HS-27A (cell line): ENCODE measurements at places on chromosomes 3 and 15.

DNA sequence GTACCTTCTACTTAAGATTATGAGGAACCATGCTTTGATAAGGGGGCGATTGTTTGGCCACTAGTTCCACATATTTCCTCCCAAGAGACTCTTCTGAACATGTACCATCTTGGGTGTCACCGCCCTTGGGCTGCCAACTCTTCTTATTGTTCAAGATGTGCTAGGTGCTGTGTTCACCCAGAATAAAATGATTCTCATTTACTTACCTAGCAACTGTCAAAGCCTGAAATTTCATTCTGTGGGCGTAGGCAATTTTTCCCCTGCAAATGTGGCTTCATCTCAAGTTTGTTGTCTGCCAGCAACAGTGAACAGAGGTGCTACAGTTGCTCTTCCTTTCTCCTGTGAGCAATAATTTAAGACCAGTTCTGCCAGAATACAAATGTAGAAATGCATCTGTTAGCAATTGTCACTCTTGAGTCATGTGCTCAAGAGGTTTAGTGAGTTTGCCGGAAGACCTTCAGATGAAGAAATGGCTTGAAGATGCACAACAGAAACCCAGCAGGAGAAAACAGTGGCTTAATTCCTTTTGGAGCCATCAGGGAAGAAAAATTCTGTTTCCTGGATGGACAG, 41.3 kb upstream of the RARB start:
- DNase-seq, result no peak

- DNase-seq, result no peak
Observed at GRCh38 chr15:29962407-29962806, 120.3 kb upstream of the GOLGA8J start.

GRCh38 chr3:172164620-172165362, 125.4 kb downstream of the FNDC3B start:
- DNase-seq, result no peak

GRCh38 chr15:100705065-100705464, 102.7 kb downstream of the ASB7 start:
- no peak for DNase-seq

- DNase-seq, result no peak
Observed at GRCh38 chr3:188049606-188050530, 104.1 kb upstream of the LPP start.

DNA sequence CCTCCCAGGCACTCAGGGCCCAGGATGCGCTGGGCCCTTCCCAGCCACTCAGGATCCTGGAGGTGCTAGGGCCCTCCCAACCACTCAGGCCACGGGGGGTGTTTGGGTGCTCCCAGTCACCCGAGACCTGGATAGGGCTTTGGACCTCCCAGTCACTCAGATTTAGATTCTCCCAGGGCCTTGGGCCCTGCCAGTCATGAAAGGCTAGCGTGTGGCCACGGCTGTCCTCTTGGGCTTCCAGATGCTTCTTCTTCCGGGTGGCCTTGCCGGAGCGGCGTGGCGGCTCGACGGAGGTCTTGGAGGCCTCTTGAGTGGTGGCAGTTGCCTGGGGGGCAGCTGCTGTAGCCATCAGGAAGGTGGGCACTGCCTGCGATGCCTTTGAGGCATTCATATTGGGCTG, 2.8 kb downstream of the MAGEL2 start:
- no peak for DNase-seq

- DNase-seq, result no peak
Observed at GRCh38 chr3:171125010-171125409, 98.5 kb upstream of the SLC2A2 start.

DNA sequence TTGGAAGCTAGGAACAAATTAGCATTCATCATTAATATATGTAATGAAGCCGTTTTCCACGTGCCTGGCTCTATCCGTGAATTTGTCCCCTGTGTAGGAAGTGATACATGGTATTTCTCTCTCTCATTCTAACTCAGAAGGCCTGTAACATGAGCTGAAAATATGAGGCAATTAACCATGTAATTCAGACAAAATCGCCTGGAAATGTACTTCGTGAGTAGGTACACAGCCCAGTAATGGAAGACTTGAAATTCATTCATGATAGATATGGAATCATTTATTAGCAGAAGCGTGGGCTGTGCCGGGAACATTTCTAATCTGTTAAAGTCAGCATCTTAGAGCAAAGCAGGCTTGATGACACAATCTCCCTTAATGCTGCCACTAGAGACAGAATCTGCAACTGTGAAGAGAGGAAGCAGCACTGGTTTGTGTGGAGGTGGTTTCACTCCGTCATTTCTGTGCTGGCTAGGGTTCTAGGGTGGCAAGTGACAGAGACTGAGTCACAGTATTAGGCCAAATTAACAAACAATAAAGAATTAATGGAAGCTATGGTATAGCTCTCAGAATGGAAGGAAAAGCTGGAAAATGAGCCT, 225.0 kb upstream of the PROK2 start:
- DNase-seq, result no peak

DNA sequence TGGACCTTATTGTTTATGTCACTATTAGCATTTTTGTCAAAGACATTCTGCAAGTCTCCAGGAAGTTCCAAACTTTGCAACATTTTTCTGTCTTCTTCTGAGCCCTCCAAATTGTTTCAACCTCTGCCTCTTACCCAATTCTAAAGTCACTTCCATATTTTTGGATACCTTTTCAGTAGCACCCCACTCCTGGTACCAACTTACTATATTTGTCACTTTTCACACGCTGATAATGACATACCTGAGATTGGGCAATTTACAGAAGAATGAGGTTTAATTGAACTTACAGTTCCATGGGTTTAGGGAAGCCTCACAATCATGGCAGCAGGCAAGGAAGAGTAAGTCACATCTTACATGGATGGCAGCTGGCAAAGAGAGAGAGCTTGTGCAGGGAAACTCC, 1206.5 kb upstream of the EPHA6 start:
- DNase-seq, result no peak

DNA sequence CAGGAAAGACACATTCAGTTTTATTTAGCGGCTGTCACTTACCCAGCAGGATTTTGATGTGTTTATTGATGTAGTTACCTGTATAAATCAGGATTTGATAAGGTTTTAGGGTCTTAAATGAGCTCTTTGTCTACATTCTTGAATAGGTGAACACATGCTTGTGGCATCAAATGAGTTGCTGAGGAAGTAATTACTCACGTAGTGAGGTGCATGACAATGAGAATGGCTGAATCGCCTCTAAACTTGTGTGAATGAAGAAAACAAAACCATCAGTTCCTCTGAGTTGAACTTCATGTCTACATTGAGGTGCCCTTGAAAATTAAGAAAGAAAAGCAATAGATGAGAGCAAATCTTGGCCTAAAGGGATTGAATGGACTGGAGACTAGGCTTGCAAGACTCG, 245.6 kb upstream of the SATB1 start:
- DNase-seq, result no peak

DNA sequence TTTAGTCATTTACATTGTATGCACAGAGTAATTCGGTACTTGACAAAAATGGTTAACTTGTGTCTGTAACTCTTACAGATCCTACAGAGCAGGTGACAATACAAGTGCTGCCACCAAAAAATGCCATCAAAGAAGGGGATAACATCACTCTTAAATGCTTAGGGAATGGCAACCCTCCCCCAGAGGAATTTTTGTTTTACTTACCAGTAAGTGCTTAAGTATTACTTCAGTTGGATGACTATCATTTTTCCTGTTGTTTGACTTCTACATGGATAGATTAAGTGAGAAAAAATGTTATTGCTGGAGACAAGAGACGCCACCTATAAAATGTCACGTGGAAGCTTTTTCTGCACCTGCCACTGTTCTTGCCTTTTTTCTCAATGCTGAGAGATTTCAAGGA, 173.2 kb downstream of the ALCAM start:
- DNase-seq, result no peak

GRCh38 chr3:102233881-102234280, 200.9 kb upstream of the ZPLD1 start:
- DNase-seq, result no peak

- DNase-seq, result no peak
Observed at GRCh38 chr3:173013219-173013832, 127.7 kb downstream of the SPATA16 start.

- DNase-seq, result peak; percentile 0
Observed at GRCh38 chr3:3127432-3128010, 781 bp downstream of the TRNT1 start.

DNA sequence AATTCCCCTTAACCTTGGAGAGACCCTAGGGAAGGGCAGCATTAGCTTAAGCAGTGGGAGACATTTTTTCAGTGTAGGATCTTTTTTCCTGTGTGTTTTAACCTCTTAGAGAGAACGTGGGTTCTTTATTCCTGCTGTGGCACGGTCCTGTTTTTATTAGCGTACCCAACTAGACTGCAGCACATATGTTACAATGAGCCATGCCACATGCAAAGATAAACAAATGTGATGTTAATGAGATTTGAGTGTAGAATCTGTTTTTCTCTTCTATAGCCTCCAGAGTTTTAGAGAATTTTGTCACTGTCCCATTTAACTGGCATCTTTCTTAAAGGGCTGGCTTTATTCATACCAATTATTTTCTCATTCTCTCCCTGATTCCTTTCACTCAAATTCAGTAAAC, 347.5 kb downstream of the CNTN4 start:
- DNase-seq, result no peak

GRCh38 chr3:169809230-169809795, 3.4 kb upstream of the LRRIQ4 start:
- no peak for DNase-seq

DNA sequence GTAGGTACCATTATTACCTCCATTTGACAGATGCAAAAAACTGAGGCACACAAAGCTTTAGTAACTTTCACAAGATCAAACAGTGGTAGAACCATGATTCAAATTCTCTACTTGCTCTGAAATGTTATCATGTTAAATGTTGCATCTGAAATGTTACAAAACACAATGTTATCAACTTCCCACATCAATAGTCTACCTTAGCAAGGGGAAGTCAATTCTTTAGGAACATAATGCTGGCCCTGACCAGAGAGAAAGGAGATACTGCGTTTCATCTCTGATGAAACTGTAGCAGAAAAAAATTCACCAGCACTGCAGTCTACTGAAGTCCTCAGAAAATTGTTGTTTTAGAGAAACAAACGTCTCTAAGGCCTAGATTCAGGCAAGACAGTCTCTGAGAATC, 174.1 kb downstream of the SATB1 start:
- no peak for DNase-seq

GRCh38 chr3:117228466-117228865, 518.9 kb downstream of the TUSC7 start:
- no peak for DNase-seq
